Omental fat pad (tissue), 4 donors: ENCODE measurements at places on chromosomes 4 and X.

DNA sequence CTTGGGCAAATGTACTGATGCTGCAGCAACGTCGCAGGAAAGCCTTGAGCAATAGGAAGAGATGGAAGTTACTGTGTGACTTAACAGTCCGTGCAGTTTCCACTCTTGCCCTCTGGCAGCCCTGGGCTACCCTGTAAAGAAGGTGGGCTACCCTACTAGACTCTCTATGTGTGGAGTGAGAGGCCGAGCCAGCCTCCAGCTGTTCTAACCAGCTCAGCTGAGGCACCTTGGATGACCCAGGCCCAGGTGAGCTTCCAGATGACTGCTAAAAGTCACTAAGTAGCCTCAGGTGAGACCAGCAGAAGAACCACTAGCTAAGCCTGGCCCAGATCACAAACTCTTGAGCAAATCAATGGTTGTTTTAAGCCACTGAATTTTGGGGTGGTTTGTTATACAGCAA lies 34.9 kb upstream of the PPP2R2C start:
- DNase-seq: no peak

GRCh38 chrX:11739776-11740175 lies 18.3 kb upstream of the MSL3 start:
- no peak for DNase-seq

GRCh38 chr4:15291122-15291521 lies 136.7 kb upstream of the C1QTNF7 start:
- DNase-seq: no peak

GRCh38 chr4:21848021-21848420 lies 100.6 kb downstream of the KCNIP4 start:
- DNase-seq: no peak

- no peak for DNase-seq
Measured at GRCh38 chr4:148495463-148495862, 53.2 kb upstream of the NR3C2 start.

DNA sequence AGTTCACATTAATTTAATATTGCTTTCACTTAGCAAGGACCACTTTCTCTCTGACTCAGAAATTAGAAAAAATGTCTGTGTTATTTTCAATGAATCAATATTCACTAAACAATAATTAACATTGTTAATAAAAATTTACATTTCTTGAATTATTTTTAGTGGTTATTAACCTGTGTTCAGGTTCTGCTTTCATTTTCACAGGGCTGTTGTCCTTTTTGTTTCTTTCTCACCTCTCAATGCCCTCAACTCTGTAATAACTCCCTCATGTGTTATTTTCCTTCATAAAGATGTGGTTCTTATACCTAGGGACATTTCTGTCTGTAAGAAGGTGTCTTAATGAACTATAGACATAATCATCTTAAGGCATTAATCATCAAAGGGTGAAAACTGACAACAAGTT lies 43.1 kb upstream of the PRR27 start:
- DNase-seq: no peak

GRCh38 chr4:23930750-23931488 lies 41.1 kb upstream of the PPARGC1A start:
- no peak for DNase-seq

DNA sequence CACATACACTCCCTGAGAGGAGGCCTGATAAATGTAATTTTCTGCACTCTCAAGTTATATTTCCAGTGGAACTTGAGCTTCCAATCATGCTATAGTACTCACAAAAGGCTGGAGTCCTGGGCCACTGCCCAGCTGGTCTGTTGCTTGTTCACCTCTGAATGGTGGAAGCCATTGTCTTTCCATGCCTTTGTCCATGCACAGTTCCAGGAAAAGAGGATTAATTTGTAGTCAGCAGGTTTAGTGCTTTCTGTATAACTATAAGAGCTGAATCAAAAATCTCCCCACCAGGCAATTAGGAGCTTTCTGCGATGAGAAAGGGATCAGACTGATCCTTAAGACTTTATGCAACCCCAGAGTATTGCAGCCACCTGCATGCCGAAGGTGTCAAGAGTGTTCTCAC lies 195.4 kb upstream of the PGRMC2 start:
- DNase-seq: no peak

DNA sequence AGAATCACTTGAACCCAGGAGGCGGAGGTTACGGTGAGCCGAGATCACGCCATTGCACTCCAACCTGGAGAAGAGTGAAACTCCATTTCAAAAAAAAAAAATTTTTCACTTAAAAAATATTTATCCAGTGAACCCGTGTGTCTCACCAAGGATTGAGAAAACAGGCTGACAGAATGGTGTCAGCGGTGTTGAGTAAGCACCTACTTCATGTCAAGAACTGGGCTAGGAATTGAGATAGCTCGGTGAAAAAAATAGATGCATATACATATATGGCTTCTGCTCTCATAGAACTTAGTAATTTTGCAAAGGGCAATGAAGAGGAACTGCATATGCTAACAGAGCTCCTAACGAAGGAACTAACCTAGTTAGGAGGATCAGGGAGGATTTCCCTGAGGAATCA lies 297.3 kb downstream of the TENM3 start:
- DNase-seq: no peak

DNA sequence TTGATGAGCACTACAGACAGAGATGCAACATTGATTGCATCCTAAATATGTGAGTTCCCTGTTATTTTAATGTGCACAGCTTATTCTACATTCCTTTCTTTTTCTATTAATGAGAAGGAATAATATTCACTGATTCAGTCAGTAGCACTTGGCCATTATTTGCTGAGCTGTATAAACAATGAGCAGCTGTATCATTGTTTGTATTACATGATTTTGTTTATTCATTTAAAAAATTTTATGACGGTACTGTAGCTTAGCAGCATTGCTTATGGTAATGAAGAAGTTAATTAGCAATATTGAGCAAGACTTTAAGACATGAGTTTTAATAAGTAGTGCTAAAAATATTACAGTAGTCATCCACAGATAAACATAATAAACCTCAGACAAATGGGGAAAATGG lies 582.0 kb downstream of the ADGRL3 start:
- no peak for DNase-seq

GRCh38 chrX:37912777-37913176 lies 65.4 kb upstream of the DYNLT3 start:
- no peak for DNase-seq

DNA sequence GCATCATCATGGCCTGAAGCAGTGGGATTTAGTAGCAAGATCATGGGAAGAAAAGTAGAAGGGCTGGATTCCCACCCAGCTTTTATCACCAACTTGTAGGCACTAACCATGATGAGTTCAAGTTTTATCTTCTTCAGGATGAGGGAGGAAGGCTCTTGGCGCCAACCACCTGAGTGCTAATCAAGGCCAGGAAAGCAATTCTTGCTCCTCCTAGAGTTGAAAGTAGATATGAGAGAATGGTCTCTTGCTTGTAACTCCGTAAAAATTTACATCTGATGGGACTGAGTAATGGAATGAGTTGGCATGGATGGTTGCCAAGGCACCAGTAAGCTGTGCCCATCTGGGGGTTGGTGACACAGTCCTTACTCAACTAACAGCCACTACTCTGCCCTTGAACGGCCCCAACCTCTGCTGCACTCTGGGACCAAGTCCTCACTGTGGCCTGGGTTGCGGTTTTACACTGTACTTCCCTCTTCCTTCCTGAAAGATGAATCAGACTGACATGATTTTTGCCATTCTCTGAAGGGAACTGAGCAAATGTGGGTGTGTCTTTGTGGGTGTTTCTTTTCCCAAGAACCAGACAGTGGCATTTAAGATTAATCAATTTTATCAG lies 39.4 kb upstream of the NDP start:
- no peak for DNase-seq

DNA sequence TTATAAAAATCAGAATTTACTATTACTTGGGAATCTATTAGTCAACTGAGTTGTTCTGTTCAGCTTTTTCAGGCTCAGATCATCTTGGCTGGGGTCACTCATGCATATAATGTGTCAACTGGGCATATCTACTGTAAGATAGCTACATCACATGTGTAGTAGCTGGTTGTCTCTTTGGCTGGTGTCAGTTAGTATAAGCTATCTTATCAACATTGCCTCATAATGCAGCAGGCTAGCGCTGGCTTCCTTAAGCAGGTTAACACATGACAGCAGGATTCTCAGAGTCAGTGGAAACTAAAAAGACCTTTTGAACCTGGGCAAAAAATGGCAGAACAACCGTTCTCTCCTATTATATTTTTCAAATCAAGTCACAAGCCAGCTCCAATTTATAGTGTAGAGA lies 378.3 kb upstream of the PCDH10 start:
- DNase-seq: no peak

- DNase-seq: no peak
Measured at GRCh38 chr4:134018846-134019245, 182.7 kb downstream of the PABPC4L start.

DNA sequence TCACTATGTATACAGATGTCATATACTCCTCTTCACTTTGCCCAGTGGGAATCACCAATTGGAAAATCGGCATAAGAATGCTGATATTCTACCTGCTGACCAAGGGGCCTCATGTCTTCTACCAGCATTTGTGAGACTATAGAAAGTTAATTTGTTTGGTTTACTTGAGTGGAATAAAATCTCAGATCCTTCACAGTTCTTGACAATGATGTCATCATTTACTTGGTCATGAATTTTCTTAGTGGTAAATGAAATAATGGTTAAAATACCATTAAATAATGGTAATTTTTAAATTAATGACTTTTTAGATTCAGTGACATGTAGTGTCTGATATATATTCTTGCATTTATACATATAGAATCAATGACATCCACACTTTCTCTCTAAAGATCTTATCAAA lies 1052.6 kb downstream of the ADGRL3 start:
- no peak for DNase-seq

- DNase-seq: no peak
Measured at GRCh38 chr4:166481055-166481454, 608.0 kb downstream of the TLL1 start.

- DNase-seq: no peak
Measured at GRCh38 chr4:150264595-150265161, 186.4 kb downstream of the DCLK2 start.

- DNase-seq: no peak
Measured at GRCh38 chrX:154022108-154022507, 2.4 kb upstream of the IRAK1 start.

DNA sequence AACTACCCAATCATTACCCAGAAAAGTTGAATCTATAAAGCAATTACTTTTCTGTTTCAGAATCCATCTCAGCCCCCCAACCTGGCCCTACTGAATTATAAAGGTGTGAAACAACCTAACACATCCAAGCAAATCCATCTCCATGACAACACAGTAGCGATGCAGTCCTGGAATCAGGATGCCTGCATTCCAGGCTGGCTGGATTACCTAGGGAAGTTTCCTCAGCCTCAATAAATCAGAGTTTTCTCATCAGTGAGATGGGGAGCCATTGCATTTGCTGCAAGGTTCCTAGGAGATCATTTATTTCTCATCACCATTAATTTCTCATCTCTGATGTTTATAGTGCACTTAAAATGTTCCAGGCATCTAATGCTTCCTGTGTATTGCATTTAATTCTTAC lies 46.0 kb downstream of the LNX1 start:
- DNase-seq: no peak

DNA sequence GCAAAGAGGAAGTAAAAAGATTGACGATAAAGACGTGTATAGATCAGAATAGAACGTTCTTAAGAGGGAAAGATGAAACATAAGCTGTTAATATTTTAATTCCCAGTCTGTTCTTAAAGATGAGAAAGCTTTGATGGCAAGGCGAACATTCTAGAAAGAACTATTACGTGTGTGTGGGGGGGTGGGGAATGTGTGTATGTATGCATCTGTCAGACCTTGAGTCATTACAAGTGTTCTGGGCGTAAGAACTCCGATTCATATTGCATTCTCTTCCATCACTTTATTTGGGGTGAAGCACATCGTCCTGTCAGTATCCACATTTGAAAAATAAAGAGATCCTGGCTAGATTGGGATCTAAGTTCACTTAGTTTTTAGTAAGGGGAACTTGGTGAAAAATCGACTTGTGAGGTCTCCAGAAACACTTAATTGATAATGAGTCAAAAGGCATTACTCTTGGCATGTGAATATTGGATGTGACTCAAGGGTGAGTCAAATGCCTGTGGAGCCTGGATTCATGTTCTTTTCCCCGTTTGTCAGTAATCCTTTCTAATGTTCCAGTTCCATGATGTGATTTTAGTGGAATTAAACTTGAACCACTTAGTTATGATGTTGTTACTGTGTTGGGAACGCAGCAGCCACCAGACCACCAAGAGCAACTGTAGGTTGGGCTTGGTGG lies 3.1 kb downstream of the SMS start:
- no peak for DNase-seq

DNA sequence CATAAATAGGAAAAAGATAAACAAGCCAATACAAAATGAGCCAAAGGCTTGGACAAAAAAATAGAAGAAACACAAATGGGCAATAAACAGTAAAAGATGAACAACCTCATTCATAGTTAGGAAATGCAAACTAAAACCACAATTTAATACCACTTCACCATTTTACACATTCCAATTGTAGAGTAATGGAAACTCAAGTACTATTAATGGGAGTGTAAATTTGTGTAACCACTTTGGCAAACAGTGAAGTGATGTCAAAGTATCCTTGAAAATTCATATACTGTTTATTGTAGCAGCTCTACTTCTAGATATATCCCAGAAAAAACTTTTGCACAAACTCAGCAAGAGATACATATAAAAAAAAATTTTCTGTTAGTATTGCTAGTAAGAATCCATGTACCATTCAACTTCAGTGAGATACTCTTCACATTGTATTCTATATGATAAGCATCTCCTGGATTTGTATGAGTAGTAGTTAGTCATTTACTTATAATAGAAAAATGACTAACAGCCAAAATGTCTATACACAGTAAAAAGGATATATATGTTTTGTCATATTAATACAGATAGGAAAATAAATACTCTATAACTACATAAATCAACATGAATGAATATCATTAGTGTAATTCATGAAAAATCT lies 229.8 kb downstream of the DKK2 start:
- DNase-seq: no peak

- DNase-seq: no peak
Measured at GRCh38 chr4:113222471-113222870, 173.0 kb downstream of the ANK2 start.

- DNase-seq: no peak
Measured at GRCh38 chr4:181677201-181677600, 566.0 kb upstream of the TENM3 start.

GRCh38 chr4:158333820-158334219 lies 123.5 kb downstream of the TMEM144 start:
- no peak for DNase-seq

- DNase-seq: no peak
Measured at GRCh38 chrX:77548751-77549150, 101.6 kb downstream of the FGF16 start.

- no peak for DNase-seq
Measured at GRCh38 chrX:21586001-21586400, 72.1 kb downstream of the KLHL34 start.

DNA sequence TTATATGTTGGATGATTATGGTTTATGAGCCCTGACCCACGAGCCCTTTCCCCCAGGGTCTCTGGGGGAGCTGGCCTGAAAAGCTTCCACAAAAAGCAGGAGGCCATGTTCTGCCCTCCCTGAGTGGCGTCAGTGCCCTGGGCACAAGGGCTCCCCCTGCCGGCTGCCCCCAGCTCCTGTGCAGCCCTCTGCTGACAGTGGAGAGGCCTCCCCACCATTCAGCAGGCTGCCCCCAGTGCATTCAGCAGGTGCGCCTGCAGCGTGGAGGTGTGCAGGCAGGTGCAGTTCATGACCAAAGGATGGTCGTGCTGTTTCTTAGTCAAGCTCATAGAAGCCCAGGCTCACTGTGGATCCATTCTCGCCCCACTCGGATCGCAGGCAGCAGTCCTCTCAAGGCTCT lies 12.5 kb upstream of the S100P start:
- no peak for DNase-seq
